ENCODE measurements at places on chromosomes 3 and 15.
A peak's percentile ranks its signal among the peaks of the same experiment; 100 is the strongest.

DNA sequence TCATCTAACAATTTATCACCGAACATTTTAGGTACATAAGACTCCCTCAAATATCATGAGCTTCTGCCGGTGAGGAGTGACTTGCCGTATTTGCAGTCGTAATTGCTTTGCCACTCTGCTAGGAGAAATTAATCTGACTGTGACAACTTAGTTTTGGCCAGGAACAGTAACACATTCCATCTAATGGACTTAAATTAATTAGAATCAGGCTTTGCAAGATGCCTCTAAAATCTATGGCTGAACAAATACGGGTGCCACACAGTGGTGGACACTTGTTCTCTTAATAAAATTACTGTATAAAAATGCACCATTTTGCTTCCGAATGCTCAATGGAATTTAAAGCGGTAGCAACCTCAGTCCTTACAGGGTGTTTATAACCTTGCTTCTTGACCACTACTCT, 27.6 kb upstream of the BDH1 start:
- no peak for DNase-seq

DNA sequence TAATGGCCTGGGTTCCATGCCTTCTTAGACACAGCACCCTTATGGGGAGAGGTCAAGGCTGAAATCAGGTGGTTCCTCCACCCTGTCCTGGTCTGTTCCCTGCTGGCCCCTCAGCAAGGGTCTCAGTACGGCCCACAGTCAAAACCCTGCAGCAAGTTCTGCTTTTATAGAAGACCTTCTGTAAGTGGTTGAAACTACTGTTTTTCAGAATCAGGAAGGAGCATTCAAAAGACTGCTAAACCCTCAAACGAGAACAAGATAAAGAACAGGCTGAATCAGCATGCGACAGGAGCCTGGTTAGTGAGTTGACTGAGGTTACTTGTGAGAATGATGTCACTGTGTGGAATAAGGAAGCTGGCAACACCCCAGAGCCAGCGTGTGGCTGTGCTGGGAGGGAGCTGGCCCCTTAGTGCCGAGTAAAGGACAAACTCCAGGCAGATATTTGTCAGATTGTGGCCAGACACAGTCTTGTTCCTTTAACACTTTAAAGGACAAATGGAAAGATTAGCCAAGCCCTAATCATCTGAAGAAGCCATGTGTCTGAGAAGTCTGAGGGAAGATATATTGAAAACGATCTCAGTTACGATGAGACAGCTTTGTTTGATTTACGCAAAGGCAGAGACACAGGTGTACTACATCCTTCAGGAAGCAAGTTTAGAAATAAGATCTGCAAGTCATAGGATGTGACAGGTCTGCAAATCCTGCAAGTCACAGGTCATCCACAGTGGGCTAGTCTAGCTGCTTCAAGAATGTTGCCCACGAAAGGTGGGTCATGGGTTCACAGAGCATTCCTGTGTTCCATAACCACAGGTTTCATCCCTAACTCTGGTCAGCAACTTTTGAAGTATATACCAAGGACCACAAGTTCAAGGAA, 54.0 kb downstream of the B3GNT5 start:
- peak; percentile 92 for DNase-seq

- peak; percentile 81 for DNase-seq
Measured at GRCh38 chr3:129112308-129113052, 9.1 kb downstream of the RAB43 start.

- DNase-seq = no peak
Measured at GRCh38 chr3:88230638-88231037, 80.9 kb downstream of the C3orf38 start.

DNA sequence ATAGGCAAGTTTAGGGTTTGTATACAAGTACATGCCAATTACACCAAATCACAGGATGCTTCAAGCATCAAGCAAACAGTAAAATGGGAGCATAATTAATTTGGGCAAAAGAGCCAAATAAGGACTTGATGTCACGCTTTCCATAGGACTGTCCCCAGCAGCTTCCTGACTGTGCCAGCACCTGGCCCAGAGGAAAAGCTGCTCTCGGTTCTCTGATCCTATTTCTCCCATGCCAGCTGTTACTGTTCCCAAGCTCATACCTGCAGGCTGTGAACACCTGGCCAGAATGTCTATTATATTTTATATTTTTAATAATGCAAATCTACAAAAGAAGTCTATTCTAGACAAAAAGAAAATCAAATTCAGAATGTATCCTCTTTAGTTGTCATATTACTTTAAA, 12.2 kb downstream of the ZXDC start:
- DNase-seq = no peak

Data from suppressor macrophage treated with lipopolysaccharide for 4 hours (primary cell).